ENCODE measurements at places on chromosomes 12 and 14.

DNA sequence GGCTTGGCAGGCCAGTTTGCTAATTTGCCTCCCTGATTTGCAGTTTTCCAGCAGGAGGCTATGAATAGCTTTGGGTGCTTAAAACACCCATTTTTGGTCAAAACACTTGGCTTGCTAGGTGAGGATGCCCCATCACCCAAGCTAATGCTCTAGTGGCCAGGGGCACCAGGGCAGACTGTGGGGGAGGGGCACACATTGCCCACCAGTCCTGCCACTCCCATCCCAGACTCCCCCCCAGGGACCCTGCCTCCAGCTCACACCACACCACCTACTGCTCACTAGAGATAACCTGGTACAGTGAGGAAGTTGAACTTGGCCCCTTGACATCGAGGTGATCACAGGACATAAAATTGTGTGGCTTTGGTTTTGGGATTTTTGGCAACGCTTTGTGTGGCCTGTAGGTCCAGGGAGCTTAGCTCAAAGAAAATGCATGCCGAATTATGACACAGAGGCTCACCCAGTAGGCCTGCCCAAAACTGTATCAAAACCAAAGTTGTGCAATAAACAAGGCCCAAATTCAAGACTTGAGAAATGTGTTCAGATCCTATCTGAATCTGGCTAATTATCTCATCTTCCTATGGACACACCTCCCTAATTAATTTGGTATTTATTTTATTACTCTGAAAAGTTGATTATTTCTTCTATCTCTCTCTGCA lies 4.3 kb downstream of the NUAK1 start:
- DNase-seq: no peak

DNA sequence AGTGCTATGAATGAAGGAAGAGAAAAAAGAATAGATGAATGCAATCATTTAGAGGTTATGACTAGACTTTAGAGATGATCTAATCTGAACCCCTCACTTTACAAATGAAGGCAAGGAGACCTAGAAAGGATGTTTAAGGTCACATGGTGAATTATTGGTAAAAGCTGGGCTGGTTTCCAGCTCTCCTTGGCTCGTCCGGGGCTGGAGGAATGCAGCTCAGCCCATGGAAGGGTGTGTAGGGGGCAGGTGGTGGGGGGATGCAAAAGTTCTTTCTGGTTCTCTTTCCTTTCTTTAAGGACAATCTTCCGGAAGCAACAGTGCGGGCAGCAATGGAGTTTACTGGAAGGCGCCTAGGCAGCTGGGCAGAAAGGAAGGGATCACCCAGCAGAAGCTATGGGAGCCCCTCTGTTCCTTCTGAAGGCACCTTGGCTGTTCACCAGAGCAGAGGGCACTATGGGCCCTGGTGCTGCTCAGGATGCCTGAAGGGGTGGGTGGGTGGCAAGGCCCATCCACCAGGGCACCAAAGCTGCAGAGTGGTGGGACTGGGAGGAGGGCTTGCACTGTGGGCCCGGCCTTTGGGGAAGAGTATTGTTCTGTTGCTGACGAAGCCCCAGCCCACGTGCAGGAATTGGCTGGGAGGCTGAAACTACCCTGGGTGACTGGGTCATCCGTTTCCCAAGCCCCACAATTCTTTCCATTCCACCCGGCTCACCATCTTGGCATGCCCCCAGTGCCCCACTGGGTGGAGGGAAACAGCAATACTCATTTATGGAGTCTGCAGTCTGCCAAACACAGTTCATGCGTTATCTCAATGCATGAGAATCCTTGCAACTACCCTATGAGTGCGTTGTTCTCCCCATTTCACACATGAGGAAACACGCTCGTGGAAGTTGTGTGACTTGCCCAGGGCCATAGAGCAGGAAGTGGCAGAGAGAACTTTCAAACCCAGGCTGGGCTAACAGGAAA lies 78.2 kb downstream of the IRF2BPL start:
- DNase-seq: no peak

GRCh38 chr12:68532204-68532886 lies 78.4 kb upstream of the RAP1B start:
- no peak for DNase-seq

- DNase-seq: no peak
Observed at GRCh38 chr12:8692573-8692972, 5.2 kb upstream of the RIMKLB start.

Data from stimulated activated CD8-positive, alpha-beta memory T cell treated with anti-CD3 and anti-CD28 coated beads, Interleukin-2, amount 100 ng/mL, for 48 hours (primary cell).